ENCODE measurements at places on chromosomes 7 and 10.

GRCh38 chr7:54944179-54944578, 74.6 kb upstream of the EGFR start:
- DNase-seq = no peak

GRCh38 chr10:79940431-79940830, 8.5 kb downstream of the SFTPD start:
- DNase-seq = no peak

GRCh38 chr7:36522453-36523007, 132.9 kb downstream of the ANLN start:
- DNase-seq = no peak

- peak; percentile 86 for DNase-seq
These were observed 16.8 kb upstream of the DLG5 start for GRCh38 chr10:77943121-77943901.

DNA sequence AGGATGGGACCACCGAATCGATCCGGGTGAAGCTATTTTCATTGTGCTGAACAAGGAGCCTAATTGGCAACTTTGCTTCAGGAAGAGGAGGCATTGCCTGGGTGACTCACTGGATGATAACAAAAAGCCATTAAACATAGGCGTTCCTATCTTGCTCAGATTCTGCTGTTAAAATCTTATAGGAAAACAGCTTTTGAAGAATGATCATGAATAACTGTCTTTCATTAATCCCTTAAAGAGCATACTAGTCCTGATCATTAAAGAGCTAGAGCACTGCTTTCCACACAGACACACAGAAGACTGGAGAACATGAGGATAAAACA, 174.2 kb upstream of the IMMP2L start:
- DNase-seq = no peak
